ENCODE measurements at places on chromosomes 12 and 14. TPM values are rescaled to one million over a fixed set of nuclear protein-coding genes. Genes with fewer than 3 reads are reported as not detected.

The OTX2 gene
- not detected for total RNA-seq

The SIX6 gene
- not detected for total RNA-seq

The KRT75 gene
- not detected for total RNA-seq

The ACSS3 gene
- 5.5 TPM for total RNA-seq

The NUAK1 gene
- total RNA-seq, result 38.2 TPM

The ATL1 gene
- total RNA-seq, result 4.2 TPM
